ENCODE measurements at places on chromosomes 6 and 20.

DNA sequence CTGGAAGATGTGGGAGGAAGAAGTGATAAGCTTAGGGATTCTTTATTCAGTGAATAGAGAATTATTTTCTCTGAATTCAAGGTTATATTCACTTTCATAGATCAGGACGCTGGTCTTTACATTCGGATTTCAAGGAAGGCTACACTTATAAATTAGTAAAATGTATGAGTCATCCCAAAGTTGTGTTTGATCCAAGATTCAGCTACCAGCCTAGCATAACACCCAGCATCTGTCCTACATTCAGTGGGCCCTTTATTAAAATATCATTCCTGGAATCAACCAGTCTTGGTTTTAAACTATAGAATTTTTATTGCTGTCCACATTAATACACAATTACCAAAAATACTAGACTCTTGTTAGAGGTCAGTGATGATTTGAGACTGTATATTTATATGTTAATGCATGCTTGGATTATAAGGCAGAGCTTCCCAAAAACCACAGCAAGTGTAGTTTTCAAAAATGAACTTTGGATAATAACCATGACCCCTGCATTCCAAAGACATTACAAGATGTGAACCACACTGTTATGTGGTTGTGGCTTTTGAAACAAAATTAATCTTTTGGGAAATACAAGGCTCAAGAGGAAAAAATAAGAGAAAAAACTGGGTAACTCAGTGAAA, 210.7 kb upstream of the CNR1 start:
- no peak for DNase-seq

DNA sequence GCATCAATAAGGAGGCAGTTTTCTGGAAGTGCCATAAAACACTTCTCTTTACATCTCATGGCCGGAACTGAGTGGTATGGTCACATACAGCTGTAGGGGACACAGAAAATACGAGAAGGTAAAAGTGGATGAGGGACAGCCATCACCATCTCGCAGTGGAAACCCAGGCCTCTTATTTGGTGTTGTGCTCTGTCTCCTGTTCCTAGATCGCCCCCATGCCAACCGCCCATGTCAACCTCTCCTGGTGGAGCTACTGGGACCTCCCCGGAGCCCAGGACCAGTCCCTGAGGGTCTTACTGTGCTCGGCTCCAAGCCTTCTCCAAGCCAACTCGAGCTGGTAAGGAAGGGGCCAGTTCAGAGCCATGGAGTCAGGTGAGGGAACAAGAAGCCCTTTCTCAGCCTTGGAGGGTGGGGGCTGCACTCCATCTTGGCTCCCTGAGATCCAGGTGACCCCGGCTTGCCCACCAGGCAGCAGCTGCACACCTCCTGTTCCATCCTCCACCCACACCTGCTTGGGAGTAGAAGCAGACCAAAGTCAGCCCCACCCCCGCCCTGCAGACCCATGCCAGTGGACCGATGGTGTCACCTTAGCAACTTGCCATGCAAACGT, 149.0 kb upstream of the CST7 start:
- DNase-seq: no peak

GRCh38 chr6:94956910-94957309, 620.4 kb upstream of the MANEA start:
- no peak for DNase-seq

DNA sequence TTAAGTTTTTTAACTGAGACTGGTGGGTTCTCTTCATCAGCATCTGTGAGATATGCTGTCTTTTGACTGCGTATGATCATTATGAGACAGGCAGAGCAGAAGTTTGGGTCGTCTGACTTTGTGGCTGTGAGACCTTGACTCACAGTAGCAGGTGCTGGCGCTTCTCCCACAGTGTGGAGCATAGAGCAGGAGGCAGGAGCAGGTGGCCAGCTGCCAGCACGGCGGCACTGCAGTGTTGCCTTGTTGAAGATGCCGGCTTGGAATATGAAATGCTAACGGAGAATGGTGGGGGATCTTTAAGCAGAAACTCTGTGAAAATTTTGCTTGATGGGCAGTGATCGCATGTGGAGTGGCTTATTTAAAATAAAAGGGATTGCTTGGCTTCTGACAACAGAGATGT, 105.0 kb downstream of the TIAM2 start:
- peak; percentile 56 for DNase-seq

GRCh38 chr6:156731396-156731795, 45.8 kb upstream of the ARID1B start:
- no peak for DNase-seq

DNA sequence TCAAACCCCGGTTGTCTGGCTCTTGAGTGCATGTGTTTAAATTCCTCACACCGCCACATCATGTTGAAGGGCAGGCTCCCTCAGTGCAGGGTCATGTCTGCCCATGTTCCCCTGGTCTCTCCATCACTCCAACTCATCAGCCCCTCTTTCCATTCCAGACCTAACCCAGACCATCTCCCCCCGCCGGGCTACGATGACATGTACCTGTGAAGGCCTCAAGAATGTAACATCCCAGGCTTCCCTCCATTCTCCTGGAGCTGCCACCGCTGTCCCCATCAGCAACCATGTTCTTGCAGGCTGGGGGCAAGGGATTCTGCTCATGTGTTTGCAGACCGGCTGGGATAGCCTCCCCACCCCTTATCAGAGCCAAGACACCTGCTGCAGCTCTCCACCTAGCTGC, 19.9 kb downstream of the TMEM74B start:
- DNase-seq: no peak

DNA sequence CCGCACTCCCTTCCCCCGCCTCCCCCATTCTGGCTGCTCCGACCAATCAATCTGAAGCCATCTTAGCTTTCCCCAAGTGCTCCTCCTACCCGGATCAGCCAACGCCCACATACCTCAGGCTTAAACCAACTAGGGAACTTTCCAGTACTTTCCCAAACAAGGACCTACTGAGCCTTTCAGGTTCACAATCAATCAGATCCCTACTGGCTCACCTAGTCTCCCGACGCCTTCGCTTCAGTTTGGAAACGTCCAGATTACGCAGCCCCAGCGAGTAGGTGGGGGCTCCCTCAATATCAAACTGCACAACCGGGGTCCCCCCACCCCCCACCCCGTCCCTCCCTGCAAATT, 432 bp downstream of the HSPA1L start:
- DNase-seq: peak; percentile 96

GRCh38 chr20:53869466-53870258, 200.7 kb downstream of the BCAS1 start:
- DNase-seq: peak; percentile 56

DNA sequence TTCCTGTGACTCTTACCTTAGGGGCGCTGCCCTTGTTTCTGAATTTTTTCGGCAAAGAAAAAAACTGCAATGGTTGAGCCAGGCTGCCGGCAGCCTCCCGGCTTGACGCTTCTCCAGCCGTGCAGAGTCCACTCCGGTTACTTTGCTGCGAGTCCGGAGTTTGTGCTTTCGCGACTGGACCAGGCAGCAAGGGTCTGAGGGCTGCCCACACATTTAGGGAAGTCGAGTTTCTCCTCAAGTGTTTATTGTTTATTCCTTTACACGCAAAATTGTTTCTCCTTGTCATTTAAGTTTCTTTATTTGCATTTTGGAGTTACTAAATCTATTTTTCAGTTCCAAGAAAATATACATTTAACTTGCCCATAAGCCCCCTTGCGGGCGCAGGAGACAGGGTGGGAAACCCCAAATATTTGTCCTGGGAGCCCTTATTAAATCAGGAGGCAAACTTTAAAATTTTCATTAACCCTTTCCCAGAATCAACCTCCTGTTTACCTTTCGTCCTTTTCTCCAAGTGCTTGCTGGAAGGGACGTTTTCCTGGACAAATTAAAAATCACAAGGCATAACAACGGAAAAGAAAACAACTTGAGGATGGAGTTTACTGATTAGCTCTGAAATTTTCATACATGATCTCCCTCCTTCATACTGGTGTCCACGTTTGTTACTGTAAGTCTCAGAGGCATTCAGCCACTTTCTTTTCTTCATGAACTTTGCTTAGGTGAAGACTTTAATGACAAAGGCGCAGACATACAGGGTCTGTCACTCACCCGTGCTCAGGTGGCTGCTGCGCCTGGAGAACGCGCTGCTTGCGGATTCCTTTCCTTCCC, 1.7 kb upstream of the PDE10A start:
- DNase-seq: no peak

DNA sequence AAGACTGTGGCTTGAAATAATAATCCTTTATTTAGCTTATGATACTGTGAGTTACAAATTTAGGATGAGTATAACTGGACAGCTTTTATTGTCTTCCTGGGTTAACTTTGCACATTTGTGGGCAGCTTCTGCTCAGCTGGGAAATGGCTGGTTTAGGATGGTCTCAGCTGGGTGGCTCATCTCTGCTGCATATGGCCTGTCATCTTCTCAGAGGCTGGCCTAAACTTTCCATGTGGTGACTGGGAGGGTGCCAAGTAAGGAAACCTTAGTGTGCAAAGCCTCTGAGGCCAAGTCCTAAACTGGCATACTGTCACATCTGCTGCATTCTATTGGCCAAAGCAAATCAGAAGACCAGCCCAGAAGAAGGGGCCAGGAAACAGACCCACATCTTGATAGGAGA, 40.2 kb downstream of the BTBD3 start:
- DNase-seq: no peak

DNA sequence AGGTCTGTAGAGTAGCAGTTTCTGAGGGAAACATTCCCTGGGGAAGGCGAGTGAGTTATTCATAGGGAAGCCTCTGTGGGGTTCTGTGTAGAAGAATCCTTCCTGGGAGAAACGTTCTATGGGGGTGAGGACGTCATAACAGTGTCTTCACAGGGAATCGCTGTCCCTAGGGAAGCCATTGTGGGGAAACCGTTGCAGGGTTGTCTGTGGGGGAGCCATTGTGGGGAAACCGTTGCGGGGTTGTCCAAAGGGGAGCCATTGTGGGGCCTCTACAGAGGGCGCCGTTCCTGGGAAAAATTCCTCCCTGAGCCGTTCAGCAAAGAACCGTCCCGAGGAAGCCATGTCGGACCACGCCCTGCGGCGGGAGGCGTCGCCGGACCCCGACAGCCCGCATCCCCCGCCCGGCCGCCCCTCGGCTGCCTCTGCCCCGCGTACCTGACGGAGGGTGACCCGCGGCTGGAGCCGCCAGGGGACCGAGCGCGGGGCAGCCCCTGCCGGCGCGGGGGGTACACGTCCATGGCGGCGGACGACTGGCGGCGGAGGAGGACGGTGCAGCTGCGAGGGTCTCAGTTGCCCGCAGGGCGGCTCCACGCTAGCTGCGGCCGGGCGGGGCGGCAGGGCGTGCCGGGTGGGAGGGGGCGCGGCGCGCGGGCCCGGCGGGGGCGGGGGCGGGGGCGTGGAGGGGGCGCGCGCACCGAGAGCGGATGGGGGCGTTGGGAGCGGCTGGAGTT, at the start of gene DNAAF9:
DNAAF9 (minus strand) TSS at position 630 of the 731 bp plus-strand sequence; CDS start at position 518, 112 bp downstream.
- DNase-seq: peak; percentile 71

- no peak for DNase-seq
These were observed 26.1 kb downstream of the CEP57L1 start for GRCh38 chr6:109121411-109121810.

- no peak for DNase-seq
These were observed 343.7 kb downstream of the HAO1 start for GRCh38 chr20:7596541-7596940.

DNA sequence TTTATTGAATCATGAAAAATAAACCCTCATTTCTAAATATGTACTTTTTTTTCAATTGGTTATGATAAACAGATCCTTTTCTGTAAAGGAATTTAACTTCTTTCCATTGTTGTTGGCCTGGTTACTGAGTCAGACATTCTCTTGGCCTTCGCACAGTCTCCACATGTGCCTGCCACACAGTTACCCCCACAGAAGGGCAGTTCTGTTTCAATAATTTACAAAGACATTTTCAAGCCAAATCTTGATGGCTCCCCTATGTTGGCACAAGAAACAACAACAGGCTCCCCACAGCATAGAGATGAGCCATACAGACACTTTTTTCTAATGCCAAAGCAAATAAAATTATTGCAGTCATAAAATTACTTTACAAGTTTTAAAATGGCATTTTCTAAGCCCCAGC, 55.6 kb upstream of the BEND6 start:
- DNase-seq: no peak

GRCh38 chr6:104187616-104188015, 672.1 kb downstream of the HACE1 start:
- no peak for DNase-seq

- DNase-seq: no peak
These were observed 67.8 kb downstream of the SYTL3 start for GRCh38 chr6:158717341-158718330.

- no peak for DNase-seq
These were observed 172.9 kb upstream of the COL21A1 start for GRCh38 chr6:56420296-56420695.

DNA sequence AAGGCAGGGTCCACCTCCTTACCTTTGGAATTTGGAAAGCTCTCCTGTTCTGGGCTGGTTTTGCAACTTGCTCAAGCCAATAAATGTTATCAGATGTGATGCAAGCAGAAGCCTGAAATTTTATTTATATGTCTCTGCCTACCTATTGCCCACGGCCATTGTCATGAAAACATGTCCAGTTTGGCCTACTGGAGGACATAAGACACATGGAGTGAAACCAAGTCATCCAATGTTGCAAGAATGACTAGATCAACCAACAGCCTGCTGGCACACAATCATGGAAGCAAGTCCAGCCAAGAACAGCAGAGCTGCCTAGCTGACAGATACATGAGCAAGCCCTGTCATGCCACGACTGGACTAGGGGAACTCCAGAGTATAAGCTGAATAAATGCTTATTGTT, 56.7 kb upstream of the IRAK1BP1 start:
- DNase-seq: no peak

- no peak for DNase-seq
These were observed 7.6 kb upstream of the TMC2 start for GRCh38 chr20:2528671-2529271.

GRCh38 chr20:22320245-22320915, 264.0 kb downstream of the FOXA2 start:
- DNase-seq: no peak

DNA sequence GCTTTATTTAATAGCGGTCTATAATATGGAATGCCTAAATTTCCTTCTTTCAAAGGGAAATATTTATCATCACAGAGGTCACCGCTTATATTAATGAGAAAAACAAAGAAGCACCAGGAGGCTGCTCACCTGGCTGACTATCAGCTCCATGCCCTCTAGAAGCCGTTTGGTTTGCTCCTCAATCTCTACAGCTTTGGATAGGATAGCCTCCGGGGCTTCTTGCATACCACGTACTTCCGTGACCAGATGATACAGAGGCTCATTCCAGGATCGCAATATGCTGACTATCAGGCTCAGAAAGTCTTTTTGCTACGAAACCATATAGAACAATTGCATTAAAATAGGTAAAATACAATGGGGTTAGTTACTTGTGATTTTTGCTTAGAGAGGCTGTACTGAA, 6.8 kb downstream of the PRL start:
- DNase-seq: no peak

All from left cardiac atrium (tissue), 4 donors.